IPS-NIHi11 (cell line): ENCODE measurements at places on chromosomes 16 and 17.

DNA sequence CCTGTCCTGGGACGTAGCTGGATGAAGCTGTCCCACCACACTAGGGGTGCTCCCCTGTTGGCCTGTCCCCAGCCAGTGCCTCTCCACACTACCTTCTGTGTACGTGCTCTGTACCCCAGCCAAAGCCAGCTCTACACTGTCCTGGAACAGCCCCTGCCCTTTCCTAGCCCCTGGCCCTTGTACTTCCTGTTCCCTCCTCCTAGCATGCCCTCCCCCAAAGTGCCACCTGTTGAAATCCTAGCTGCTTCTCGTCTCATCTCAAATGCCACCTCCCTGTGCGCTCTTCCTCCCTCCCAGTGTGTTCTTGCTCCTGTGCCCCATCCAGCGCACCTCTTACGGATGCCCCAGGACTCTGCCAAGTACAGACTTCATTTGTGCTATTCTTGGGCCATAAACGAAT, 33.5 kb downstream of the IRX3 start:
- no peak for DNase-seq

DNA sequence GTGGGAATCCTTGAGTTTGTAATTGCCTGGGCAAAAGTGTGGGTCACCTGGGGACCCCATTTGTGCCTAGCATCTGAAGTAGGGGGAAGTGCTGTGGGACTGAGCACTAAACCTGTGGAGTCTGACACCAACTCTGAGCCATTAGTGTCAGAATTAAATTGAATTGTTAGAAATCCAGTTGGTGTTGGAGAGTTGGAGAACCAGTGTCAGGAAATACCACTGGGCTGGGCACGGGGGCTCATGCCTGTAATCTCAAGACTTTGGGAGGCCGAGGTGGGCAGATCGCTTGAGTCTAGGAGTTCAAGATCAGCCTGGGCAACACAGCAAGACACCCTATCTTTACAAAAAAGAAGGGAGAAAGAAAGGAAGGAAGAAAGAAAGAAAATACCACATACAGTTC, 67.5 kb upstream of the BRD7 start:
- no peak for DNase-seq

DNA sequence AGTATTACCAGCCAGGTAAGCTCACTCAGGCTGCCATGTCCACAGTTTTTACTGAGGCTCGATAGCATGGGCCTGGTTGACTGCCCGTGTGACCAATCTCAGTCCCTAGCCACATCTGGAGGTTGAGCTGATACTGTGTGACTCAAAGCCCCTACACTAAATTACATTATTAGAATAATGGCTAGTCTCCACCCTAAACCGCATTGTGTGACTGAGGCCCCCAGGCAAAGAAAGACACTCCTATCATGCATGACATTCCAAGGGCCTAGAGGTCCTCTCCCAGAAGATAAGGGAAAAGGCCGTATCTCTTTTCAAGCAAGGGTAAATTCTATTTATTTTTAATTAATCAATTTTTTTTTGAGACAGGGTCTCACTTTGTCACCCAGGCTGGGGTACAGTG, 505.3 kb downstream of the HAPSTR1 start:
- no peak for DNase-seq

GRCh38 chr17:78391843-78392242, 13.4 kb downstream of the PGS1 start:
- no peak for DNase-seq

DNA sequence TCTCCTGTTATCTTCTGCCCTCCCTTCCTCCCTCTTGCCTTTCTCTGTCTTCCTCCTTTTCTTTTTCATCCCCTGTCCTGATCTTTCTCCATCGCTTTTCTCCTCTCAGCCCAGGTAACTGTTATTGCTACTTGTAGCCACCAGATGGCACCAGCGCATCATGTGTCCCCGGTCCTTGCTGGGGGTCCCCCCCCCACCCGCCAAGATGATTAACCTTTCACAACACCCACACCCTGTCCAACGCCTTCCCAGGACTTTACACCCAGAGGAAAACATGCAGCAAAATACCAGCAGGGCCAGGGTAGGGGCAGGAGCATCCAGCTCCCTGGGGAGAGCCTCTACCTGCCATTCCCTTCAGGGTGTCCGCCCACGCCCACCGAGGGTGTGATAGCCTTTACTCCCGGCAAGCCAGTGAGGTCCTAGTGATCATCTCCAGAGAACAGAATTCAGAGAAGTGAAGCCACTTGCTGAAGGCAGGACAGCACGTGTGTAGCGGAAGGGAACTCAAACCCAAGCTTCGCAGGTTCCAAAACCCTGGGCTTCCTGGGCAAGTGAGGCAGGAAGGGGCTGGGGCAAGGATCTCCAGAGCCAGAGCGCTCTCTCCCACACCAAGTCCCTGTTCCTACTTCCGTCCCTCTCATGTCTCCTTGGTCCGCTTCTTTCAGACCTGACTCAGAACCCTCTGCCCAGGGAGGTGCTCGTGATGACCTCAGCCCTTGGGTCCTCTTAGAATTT, 13.4 kb upstream of the TAC4 start:
- peak; percentile 78 for DNase-seq
